DMS79 (cell line): ENCODE measurements at places on chromosomes 7 and 10.

DNA sequence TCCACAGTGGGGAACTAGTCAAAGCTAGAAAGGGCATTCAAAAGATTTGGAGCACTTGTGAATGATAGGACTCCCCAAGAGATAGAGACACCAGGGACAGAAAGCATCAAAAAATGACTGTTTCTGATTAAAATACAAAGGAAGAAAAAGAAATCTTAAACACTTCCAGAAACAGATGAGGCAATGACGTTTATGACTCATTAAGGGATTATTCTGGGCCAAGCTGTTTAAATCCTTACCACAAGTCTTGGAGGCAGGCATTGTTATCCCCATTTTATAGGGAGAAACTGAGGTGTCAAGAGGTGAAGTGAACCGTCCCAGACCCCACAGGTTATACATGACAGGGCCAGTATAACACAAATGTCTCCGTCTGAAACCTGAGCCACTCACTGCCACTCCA is 68.3 kb upstream of the AMPH start:
- DNase-seq: no peak

GRCh38 chr7:28921822-28922221 is 36.3 kb downstream of the TRIL start:
- peak; percentile 43 for DNase-seq

GRCh38 chr7:155194382-155195140 is 103.1 kb upstream of the INSIG1 start:
- DNase-seq: no peak

GRCh38 chr7:115224922-115225321 is 303.0 kb downstream of the MDFIC start:
- no peak for DNase-seq

DNA sequence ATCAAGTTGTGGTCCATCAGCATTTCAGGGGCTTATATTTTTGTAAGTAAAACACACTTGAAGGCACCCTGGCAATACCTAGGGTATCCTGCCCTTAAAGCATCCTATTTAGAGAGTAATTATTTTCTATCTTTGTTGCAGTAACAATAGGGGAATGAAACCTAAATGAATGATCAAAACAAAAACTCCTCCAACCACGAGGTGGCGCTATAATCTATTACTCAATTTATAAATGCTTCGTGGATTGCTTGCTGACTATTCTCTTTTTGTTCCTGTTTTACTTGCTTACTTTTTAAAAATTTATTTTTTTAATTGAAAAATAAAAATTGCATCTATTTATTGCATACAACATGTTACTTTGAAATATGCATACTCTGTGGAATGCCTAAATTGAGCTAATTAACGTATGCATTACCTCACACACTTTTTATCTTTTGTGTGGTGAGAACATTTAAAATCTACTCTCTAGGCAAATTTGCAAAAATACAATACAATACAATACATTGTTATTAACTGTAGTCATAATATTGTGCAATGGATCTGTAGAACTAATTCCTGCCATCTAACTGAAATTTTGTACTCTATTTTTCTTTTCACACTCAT is 147.7 kb upstream of the BMPER start:
- DNase-seq: no peak

DNA sequence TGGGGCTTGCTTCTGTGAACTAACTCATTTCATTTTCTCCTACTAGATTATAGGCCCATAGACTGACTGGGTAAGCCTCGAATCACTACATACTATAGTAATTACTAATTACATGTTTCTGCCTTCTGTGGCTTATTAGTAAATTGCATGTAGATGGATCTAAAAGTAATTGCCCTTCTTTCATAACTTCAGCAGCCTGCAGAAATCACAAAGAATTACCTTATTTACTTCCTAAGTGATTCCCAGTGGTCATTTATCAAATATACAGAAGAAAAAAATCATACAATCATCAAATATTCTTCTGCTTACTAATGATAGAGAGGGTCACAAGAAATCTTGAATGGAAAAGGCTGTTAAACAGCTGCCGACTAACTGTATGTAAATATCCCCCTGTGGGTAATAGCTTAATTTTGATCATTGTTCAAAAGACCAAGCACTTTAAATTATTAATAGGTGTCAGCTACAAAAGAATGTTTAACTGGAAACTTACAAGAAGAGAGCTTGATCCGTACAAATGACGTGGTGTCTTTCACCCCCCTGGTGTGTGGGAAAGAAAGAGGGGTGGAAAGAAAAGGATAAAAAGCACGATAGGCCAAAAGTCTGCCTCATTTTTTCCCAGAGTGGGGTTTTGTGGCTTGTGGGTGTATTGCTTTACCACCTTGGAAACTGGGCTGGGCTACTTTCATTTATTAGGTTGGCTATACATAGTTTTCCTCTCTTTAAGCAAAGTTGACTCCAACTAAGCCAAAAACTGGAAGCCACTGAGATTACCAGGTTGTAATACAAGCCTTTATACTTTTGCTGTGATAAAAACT is 361.8 kb upstream of the ZMIZ1 start:
- DNase-seq: no peak

DNA sequence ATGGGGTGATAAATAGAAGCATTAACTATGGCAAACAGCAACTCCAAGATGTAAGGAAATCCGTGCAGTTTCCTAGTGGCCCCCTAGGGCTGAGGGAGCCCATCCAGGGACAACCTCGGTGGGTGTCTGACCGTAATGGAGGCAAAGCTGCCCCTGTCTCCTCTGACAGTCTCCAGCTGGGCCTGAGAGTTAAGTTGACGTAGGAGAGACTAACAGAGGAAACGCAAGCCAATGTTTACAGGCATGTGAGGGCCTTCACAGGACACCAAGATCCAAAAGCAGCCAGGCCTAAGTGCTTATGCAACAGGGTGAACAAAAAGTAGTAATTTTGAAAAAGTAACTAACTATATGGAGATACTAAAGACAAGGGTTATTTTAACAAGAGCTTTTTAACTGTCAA is 330.0 kb upstream of the C7orf33 start:
- DNase-seq: no peak

DNA sequence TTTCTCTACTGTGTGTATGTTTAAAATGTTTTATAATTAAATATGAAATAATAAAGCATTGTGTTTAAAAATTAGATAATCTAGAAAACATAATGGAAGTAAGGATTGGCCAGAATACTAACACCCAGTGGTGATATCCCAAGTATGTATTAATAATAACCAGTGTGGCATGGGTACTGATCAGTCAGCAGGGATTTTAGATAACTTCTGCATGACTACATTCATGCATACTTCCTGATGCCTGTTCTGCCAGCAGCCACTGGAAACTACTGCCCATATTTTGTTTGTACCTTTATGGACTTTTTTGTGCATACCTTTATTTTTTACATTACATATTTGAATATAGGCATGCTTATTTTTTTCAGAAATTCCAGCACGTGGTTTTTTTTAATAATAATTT is 156.6 kb upstream of the TMEM196 start:
- no peak for DNase-seq

DNA sequence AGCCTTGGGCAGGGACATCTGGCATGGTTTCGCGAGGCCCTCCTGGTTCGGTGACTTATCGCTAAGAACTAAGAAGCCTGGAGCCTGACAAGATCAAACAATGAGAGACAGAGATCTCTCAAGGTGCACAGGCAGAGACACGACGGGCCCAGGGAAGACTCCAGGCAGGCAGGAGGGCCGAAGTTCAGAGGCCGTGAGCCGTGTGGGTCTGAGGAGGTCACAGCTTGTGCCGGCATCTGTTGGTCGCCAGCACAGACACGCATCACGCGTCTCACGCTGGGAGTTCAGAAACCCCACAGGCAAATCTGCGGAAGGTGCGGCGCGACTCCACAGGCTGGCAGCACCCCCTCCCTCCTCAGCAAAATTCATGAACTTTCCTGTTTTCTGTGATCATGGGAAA is 314.0 kb downstream of the DNAJB6 start:
- no peak for DNase-seq

DNA sequence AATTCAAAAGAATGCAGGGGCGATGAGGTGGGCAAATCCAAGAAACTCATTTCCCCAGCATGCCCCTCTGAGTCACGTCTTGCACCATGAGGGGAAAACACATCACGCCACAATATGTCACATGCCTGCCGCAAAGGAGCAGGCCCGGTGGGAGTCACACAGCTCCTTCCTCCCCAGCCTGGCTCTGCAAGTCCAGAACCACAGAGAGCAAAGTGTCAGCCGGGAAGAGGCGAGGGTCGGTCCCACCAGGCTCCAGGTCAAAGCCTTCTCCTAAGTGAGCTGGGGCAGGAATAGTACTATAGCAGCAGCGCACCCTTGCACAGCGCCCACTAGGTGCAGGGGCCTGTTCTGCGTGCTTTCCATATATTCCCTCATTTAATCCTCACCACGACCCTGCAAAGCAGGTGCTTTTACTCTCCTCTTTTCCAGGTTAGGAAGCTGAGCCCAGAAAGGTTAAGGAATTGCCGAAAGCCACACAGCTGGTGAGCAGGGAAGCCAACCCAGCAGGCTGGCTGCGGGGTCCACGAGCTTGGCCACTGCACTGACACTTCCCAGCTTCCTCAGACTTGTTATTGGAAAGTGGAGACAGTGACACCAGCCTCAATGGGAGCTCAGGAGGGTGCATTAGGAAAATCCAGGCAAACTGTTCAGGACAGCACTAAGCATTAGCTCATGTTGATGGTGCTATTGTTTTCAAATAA is 94.0 kb upstream of the ZMIZ1 start:
- no peak for DNase-seq

- no peak for DNase-seq
Observed at GRCh38 chr7:21370283-21370982, 57.5 kb upstream of the SP4 start.

DNA sequence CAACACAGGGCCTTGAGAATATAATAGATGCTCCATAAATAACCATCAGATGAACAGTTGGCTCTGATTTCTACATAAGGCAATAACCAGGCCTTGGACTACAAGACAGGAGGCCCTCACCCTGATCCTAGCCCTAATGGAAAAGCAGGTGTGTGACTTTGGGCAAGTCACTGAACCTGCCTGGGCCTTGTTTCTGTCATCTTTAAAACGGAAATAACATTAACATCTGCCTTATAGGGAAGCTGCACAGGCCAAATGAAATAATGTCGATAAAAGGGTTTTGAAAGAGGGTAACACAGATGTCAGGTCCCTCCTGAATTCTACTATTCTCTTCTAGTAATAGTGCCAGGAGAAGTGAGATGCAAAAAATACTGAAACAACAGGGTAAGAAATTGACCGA is 20.7 kb downstream of the PIK3AP1 start:
- no peak for DNase-seq

- DNase-seq: no peak
Observed at GRCh38 chr7:128017460-128017859, 13.8 kb downstream of the LRRC4 start.

DNA sequence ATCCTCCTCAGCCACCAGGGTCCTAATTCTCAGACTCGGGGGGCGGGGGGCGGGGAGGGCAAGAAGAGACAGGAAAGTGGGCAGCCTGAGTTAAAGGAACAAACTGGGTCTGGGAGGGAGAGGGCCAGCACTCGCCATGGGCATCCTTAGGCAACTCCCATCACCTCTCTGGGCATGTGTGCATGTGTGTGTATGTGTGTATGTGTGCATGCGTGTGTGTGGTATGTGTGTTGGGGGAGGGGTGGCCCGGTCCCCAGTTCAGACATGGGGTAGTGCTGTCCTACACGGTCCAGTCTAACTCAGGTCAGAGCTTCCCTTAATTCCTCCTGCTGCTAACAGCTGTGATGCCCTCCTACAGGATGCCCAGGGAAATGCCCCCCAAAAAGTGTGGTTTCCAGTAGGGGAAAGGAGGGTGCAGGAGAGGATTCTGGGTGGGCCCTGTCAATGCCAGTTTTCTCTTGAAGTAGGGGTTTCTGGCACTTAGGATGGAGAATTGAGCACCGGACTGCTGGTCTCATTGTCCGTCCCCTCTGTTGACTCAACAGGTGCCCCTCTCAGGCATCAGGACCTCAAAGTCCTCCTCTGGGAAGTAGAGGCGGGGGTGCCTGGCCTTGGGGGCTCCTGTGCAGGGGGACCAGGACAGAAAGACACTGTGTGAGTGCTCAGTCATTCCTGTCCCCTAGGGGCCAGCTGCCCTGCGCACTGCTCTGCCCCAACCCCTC is 15.1 kb upstream of the ZMIZ1 start:
- DNase-seq: no peak

DNA sequence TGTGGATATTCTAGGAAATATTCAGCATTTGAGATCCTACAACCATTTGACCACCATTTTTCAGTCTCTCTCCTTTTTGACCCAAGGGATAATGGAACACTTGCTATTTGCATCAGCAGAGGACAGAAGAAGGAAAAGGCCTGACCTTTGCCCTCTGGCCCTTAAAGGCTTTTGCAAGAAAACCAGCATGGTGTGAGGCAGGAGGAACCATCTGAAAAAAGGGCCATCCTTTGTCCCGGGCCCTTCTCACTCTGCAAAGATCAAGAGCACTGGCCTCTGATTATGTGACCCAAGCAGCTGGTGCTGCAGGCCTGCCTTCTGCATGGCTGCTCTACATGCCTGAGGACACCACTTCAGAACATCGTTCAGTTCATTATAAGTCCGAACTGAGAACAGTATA is 133.3 kb upstream of the STK17A start:
- DNase-seq: no peak

DNA sequence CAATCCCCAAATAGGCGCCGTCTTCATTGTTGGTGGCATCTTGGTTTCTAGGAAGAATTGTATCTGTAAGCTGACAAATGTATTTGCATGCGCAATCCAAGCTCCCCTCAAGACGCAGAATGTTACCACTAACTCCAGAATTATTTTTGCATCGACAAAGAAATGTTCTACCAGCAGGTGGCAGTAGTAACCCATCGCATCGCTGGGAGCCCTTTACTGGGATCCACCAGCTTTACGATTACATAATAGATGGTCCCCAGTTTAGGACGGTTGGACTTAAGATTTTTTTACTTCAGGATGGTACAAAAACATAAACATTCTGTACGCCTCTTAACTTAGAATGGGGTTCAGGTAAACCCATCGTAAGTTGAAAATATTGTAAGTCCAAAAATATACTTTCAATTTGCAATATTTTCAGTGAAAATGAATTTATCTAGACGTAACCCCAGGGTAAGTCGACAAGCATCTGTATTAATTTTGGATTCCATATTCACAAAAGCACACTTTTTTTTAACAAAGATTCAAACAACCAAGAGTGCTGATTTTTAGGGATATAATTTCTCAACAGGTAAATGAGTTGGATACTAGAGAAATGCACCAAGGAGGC is 114.0 kb upstream of the COBL start:
- DNase-seq: peak; percentile 12

GRCh38 chr10:29254123-29255046 is 34.5 kb upstream of the LYZL1 start:
- DNase-seq: no peak

- no peak for DNase-seq
Observed at GRCh38 chr10:48482207-48482606, 122.7 kb downstream of the ARHGAP22 start.

DNA sequence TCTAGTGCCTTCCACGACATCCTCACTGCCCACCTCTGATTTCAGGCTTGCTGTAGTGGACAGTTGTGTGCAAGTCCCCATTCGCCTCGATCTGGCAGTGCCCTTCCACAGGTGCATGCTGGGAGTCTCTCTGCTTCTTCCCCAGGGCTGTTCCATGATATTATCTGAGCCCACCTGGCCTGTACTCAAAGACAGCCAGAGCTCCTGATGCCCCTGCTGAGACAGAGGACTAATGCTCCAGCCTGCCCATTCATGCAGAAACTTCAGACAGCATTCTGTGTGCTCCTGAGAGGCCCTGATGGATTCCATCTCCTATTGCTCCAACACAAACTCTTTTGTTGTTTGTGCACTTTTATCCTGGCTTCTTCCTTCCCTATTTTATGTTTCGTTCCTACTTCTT is 164.8 kb upstream of the PRSS58 start:
- no peak for DNase-seq
